ENCODE measurements at places on chromosomes 6 and 20.
A peak's percentile ranks its signal among the peaks of the same experiment; 100 is the strongest.

- no peak for DNase-seq
Measured at GRCh38 chr6:22699151-22699550, 129.8 kb downstream of the HDGFL1 start.

GRCh38 chr20:3843490-3843889 is 3.1 kb upstream of the MAVS start:
- no peak for DNase-seq

DNA sequence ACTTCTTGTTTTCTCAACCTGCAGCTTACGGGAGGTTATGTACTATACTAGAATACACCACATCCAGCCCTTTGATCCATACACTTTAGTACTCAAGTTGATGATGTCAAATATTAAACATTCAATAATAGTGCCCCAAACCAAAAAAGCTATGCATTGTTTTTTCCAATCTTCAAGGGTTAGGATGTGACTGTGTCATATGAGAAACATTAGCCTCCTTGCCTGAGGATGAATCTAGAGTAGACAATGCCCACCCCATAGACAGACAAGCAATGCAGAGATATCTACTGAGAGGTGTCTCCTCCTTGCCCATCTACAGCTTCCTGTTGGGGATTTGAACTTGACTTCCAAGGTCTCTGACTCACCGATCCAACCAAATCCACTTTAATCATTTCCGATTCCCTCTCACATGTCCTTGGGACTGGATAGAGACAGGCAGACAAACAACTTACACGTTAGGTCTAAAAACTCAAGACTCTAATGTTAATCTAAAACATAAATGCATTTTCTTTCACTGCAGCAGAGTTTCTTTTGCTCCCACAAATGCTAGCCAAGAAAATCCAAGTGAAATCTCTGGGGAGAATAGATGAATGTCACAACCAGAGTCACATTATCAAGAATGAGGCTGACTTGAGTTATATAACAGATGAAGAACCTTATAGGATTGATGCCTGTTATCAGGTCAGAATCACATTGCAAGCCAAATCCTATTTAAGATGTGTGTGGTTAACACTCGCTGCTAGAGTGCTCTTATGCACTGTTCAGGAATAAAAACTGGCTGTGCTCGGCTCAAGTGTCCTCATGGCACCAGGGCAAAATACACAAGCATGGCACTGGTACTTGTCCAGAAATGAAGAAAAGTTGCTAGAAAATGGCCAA is 75.5 kb upstream of the TNFAIP3 start:
- DNase-seq = no peak

- DNase-seq = peak; percentile 24
Measured at GRCh38 chr6:28336284-28337120, 554 bp upstream of the ZSCAN31 start.

- DNase-seq = no peak
Measured at GRCh38 chr20:49845060-49845459, 32.4 kb downstream of the SLC9A8 start.

GRCh38 chr20:37741570-37741969 is 47.7 kb downstream of the CTNNBL1 start:
- DNase-seq = no peak

DNA sequence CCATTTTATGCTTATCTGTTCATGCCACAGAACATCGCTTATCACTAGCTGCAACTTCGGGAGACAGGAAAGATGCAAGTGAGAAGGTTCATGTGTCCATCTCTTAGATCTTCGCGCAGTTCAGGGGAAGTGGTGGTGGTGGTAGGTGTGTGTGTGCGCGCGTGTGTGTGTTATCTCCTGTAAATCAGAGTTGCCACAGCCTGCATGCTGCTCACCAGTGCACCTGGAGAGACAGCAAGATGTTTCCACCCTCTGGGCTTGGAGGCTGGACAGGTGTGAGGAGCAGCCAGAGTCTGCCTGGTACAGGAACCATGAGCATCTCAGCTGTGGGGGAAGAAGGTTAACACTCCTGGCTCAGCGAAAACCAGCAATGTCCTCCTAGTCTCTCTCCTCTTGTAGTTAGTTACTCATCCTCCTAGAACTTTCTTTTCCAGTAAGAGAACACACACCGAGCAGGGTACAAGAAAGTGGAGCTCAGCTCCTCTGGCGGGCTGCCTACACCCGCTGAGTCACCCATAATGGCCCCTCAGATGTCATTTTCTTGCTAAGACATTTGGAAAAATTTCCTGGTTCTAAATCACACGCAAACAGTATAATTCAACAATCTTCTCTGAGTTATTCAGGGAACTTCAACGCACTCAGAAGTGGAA is 5.1 kb upstream of the TUBB1 start:
- DNase-seq = peak; percentile 27

DNA sequence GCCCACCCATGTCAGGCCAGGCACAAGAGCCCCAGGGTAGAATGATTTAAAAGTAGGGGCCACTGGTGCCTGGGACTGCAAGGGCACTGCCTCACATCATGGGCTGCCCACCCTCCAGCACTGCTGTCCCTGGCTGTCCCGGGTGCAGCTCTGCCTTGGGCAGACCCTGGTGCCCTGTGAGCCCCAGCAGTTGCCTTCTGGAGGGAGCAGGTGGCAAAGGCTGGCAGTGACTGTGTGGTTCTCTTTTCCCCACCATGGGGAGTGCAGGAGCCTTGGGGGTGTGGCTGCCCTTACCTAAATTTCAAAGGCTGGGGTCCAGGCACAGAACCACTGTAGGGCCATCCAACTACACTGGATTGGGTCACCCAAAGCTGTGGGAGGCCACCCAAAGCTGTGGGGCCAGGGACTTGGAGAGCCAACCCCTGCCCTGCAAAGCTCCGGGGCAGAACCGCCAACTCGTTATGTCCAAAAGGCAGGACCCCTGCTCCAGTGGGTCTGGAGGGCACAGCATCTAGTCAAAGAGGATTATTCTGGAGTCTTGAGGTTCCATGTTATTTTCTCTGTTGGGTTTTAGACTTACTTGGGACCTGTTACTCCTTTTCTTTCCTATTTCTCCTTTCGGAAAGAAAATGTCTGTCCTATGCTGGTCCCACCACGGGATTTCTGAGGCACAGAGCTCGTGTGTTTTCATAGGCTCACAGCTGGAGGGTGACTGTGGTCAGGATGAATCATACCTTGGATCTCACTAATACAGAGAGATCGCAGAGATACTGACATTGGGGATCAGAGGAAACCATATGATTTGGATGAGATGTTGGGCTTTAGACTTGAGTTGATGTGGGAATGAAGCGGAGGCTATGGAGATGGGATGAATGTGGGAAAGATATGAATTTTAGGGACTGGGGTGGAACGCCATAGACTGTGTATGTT is 65.3 kb downstream of the RAMACL start:
- no peak for DNase-seq

DNA sequence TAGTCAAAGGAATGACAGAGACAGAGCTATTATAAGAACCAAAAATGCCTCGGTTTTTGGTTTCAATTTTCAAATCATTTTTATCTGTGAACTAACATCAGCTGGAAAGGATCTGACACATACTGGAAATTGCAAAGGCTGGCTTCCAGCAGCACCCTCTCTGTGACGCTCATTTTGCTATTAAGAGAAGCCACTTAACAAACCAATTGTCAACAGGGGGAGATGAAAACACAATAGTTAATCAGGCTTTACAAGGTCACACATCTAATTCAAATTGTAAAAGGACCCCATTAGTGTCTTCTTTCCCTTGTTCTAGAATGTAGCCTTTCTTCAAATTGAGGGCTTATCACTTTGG is 160.5 kb downstream of the TFAP2B start:
- DNase-seq = no peak

DNA sequence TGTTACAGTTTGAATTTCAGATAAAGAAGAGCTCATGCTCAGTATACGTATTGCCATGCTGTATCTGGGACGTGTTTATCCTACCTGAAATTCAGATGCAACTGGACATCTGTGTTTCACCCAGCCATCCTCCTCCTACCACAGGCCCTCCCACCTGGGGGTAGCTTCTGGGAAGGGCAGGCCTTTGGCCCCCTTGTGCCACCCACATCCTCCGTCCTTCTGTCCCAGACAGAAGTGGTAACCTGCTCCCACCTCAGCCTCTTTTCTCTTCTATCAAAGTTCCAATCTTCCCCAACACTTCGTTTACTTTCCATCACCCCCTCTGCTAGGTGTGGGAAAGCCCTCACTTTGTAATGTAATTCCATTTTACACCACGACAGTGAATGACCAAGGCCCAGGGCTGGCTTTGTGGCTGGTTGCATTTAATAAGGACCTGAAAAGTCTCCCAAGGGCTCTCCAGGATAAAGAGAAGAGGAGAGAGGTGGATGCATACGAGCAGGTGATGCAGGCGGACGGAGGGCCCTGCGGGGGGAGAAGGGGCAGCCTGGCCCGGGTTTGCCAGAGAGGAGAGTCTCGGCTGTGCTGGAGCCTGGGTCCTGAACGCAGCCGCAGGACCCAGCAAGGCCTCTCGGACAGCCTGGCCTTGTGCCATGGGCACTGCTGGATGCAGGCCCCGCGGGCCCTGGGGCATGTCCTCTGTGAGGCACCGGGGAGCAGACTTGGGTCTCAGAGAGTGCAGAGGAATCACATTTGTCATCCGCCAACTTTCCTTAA is 98.4 kb downstream of the PSMB1 start:
- no peak for DNase-seq

DNA sequence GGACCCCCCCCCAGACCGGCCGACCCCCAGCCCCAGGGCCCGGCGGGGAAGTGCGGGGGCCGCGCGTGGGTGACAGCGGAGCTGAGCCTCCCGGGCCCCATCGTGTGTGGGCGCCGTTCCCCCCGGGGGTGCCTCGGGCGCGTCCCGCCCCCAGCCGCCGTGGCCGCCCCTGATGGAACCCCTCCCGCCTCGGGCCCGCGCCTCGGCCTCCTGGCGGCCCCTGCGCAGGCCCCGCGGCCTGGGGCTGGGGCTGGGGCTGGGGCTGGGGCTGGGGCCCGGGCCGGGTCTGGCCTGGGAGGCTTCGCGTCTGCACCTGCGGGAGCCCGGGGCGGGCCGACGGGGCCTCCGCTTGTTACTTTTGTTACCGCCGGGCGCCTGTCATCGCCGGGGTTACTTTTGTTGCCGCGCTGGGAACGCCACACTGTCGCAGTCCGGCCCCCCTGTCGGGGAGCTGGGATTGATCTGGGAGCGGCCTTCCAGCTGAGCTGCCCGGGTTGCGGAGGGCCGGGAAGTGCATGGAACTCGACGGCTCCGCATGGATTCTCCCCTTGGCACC is 598 bp downstream of the OGFR start:
- DNase-seq = peak; percentile 39

- no peak for DNase-seq
Measured at GRCh38 chr6:146224449-146224848, 195.6 kb downstream of the GRM1 start.

DNA sequence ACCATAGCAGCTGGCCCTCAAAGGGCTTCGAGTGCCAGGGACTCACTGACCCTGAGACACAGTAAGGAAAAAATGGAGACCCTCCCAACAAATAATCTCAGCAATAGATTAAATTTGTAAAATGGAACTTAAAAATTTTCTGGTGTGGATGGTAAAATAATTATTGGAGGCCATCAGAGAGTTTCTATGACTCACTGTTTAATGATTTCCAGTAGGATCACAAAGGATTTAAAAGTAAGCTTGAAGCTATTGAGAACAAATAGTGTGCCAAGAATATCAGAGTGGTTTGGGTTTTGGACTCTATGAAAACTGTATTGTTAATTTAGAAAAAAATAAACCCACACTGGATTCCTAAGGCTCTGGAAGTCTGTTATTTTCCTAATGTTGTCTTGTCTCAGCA is 115.2 kb upstream of the AKIRIN2 start:
- DNase-seq = no peak

GRCh38 chr20:10278412-10278811 is 59.8 kb downstream of the SNAP25 start:
- DNase-seq = no peak

DNA sequence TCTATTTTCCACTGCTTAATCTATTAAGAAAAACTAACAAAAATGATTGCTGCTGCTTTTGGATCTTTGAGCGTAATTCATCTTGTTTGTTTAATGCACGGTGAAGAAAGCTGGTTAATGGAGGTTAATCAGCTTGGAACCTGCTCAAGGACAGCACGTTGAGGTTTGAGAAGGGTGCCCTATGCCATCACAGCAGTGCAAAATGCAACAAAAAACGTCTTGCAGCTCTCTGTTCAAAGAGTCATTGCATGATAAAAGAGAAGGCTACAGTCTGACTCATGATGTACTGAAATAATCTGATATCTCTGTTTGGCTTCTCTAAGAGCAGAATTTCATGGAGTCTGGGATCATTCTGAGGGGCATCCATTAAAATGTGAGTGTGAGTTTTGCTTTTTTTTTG is 80.6 kb upstream of the PREP start:
- no peak for DNase-seq

GRCh38 chr20:55561259-55561658 is 444.1 kb downstream of the CBLN4 start:
- DNase-seq = no peak

DNA sequence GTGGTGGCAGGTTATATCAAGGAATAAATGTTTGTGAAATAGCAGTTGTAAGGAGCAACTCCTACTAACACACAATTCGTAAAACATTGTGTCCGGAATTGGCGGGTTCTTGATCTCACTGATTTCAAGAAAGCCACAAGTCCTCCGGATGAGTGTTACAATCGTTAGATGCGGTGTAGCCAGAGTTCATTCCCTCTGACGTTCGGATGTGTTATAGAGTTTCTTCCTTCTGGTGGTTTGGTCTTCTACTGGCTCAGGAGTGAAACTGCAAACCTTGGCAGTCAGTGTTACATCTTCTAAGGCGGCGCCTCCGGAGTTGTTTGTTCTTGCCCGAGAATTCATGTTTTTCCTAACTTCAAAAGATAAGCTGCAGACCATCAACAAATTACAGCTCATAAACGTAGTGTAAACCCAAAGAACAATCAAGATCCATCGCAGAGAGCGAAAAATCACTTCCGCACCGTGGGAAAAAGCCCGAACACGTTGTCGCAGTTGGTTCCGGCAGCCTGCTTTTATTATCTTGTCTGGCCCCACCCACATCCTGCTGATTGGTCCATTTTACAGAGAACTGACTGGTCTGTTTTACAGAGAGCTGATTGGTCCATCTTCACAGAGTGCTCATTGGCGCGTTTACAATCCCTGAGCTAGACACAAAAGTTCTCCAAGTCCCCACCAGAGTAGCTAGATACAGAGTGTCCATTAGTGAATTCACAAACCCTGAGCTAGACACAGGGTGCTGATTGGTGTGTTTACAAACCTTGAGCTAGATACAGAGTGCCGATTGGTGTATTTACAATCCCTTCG is 58.2 kb downstream of the TRIM27 start:
- DNase-seq = peak; percentile 47

DNA sequence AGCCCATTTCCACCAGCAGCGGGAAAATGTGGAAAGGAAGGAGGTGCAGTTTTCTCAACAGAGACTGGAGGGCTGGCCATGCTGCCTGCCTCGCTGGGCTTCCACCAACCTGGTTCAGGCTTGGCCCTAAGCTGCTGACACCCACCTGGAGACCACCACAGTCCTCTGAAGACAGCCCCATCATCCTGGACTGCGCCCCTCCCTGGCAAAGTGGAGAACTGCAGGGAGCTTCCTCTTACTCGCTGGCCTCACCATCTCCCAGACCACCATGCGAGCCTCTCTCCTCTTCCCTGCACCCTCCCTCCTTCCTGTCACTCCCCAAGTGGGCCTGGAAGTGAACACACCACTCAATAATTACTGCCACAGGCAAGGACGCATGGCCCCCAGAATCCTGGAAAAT is 71.5 kb downstream of the PSMG4 start:
- DNase-seq = no peak

- no peak for DNase-seq
Measured at GRCh38 chr20:20083807-20084206, 31.5 kb downstream of the CFAP61 start.

GRCh38 chr6:151257985-151258445 is 18.2 kb downstream of the AKAP12 start:
- DNase-seq = no peak

GRCh38 chr6:35287671-35288396 is 9.8 kb upstream of the DEF6 start:
- no peak for DNase-seq
